Smooth muscle cell of trachea (primary cell): ENCODE measurements at places on chromosomes 4 and X. TPM values are rescaled to one million over a fixed set of nuclear protein-coding genes. Genes with fewer than 3 reads are reported as not detected.

Gene BMX
- 0.73 TPM in 1 of 2 replicates, not detected in the other for total RNA-seq

Gene RS1
- not detected in 2 replicates for total RNA-seq

Gene NAA11
- total RNA-seq: not detected in 2 replicates

Gene FNIP2
- 31.7 and 43.5 TPM in 2 replicates for total RNA-seq

Gene ARAP2
- total RNA-seq: 1.2 and 1.6 TPM in 2 replicates

Gene FRMD7
- total RNA-seq: under 0.01 TPM in 1 of 2 replicates, not detected in the other
